ENCODE measurements at places on chromosomes 11 and 22.

- no peak for DNase-seq
Measured at GRCh38 chr11:19499026-19499669, 213.5 kb upstream of the NAV2 start.

- DNase-seq = no peak
Measured at GRCh38 chr11:10456519-10456918, 1.5 kb downstream of the AMPD3 start.

DNA sequence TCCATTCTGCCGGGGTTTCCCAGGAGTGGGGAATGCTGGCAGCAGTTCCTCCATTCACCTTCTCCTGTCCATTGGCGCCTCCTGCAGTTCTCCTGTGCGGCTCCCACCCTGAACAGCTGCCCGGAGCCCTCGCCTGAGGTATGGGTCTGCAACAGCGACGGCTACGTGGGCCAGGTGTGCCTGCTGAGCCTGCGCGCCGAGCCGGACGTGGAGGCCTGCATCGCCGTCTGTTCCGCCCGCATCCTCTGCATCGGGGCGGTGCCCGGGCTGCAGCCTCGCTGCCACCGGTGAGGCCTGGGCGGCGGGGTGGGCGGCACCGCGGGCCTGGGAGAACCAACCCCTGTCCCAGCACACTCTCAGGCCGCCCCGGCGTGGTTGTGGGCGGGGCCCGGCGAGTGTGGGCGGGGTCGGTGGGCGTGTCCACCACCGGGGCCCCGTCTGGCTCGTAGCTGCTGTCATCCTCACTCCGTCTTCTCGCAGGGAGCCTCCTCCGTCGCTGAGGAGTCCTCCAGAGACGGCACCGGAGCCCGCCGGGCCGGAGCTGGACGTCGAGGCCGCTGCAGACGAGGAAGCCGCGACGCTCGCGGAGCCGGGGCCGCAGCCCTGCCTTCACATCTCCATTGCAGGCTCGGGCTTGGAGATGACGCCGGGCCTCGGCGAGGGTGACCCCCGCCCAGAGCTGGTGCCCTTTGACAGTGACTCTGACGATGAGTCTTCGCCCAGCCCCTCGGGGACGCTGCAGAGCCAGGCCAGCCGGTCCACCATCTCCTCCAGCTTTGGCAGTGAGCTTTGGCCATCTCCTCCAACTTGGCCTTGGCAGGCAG lies 14.0 kb upstream of the RELT start:
- DNase-seq = no peak

- DNase-seq = no peak
Measured at GRCh38 chr11:119942583-119943297, 195.2 kb downstream of the TRIM29 start.

DNA sequence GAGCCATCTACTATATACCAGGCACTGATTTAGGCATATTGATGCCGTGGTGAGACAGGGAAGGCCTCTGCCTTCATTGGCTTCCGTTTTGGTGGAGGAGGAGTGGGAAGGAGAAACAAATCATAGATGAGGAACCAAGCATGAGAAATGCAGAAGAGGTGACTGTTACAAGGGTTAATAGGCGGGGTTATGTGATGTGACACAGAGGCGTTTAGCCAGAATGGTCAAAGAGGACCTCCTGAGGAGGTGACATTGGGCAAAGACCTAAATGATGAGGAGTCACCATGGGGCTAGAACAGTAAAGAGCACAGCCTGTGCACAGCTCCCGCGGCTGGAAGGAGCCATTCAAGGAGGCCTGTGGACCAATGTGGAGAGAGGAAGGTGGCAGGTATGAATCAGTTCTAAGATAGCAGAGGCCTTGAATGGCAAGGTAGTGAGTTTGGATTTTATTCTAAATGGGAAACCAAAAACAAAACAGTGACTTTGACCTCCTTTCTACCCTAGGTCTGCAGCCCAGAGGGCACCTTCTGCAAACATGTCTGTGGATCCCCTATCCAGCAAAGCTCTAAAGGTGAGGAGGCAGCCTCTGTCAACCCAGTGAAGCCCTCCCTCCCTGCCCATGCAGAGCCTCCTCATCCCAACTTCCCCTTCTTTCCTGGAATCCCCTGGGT lies 11.7 kb downstream of the MAFF start:
- no peak for DNase-seq

DNA sequence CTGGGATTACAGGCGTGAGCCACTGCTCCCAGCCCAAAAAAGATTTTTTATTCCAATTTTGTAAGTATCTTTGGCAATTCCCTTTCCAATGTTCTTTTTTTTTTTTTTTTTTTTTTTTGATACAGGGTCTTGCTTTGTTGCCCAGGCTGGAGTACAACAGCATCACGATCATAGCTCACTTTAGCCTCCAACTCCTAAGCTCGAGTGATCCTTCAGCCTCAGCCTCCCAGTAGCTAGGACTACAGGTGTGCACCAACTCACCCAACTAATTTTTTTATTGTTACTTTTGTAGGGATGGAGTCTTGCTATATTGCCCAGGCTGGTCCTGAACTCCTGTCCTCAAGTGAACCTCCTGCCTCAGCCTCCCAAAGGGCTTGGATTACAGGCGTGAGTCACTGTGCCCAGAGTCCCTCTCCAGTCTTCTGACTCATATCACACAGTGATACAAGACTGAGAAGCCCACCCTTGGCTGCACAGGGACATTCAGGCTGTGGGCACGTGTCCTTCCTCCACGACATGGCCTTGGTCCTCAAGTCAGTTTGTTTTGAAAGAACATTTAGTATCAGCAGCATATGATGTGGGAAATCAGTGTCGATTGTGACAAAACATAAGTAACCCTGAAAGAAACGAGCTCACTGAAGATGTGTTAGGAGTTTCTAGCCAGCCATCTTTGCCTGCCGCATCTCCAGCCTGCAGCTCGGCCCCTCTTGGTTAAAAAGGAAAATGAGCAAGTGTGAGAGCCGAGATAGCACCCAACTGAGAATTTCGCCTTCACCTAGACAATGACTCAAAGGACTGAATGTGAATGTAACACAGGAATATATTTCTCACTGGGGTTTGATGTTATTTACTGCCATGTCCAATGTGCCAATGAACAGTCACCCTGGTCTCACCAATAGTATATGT lies 175.5 kb downstream of the MN1 start:
- no peak for DNase-seq

DNA sequence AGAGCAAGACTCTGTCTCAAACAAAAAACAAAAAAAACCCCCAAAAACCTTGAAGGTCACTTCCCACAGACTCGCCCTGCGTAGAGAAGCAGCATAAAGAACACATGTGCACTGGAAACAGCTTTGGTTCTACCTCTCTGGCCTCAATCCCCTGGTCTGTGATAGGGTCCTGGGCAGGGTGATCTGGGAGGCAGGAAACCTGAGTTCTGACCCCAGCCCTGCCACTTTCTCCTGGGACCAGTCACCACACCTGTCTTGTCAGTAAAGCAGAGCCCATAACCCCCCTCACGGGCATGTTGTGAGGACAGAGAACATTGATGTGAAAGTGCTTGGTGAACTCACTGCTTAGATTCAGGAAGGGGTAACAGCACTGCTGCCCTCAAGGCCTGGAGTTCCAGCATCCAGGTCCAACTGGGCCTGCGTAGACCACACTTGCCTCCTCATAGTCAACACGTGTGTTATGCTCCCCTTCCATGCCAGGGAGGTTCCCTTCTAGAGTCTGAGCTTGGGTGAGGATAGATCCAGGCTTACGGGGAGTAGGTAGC lies 11.4 kb downstream of the UCP2 start:
- DNase-seq = no peak

- no peak for DNase-seq
Measured at GRCh38 chr11:813456-814096, 3.8 kb downstream of the RPLP2 start.

- peak; percentile 42 for DNase-seq
Measured at GRCh38 chr11:119533921-119534736, 111.2 kb upstream of the THY1 start.

Measured in Panc1 (cell line).